ENCODE measurements at places on chromosomes 11 and 22.

DNA sequence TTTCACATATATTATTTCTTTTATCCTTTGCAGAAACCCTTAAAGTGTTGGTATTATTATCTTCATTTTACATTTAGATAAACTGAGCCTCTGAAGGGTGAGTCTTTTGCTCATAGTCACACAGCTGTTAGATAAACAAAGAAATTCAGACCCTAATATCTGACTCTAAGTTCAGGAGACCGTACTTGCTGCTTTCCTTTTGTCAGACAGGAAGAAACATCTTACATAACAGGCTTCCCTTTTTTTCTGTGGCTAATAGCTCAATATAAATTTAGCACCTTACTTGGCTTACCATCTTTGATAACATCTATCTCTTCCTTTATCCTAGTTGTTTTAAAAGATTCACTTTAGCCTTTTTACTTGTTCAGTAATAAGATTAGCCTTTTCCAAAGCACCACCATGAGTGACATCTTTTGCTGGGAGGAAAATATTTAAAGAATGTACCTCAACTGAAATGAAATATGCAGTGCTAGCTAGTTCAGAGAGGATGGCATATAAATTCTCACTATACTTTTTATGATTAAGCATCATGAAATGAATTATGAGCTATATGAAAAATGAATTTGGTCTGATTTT is 128.6 kb downstream of the WNT11 start:
- DNase-seq, result no peak

GRCh38 chr11:46387919-46388618 is 3.5 kb downstream of the CHRM4 start:
- DNase-seq, result no peak

DNA sequence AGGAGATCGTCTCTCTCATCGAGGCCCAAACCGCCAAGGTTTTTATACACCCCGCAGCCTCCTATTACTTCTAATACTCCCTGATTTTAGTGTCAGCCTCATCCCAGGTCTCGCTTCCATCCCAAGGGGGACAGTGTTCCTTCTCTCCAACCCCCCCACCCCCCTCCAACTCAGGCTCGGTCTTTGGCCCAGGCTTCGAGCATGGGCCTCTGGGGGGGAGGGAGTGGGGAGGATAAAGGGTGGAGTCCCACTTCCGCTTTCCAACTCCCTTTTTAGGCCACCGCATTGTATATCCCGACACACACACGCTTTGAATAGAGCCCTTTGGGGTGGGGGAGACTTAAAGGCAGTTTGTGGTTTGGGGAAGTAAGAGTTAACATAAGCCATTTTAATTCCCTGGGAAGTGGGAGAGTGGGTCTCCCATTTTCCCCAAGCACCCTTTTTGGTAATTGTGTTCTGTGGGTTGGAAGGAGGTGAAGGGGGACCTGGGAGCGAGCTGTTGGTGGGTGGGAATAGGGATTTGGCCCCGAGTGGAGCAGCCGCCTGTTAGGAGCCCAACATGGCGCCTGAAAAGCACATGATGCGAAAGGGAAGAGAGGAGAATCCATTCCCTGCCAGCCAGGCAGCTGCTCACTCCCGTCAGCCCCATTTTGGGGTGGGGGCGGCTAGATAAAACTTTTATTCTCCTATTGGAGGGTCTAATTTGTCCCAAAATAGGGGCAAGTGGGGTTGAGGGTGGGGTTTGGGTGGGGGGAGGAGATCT is 844 bp downstream of the PCF11 start:
- no peak for DNase-seq

- no peak for DNase-seq
Measured at GRCh38 chr11:86416494-86416893, 41.8 kb downstream of the CCDC81 start.

DNA sequence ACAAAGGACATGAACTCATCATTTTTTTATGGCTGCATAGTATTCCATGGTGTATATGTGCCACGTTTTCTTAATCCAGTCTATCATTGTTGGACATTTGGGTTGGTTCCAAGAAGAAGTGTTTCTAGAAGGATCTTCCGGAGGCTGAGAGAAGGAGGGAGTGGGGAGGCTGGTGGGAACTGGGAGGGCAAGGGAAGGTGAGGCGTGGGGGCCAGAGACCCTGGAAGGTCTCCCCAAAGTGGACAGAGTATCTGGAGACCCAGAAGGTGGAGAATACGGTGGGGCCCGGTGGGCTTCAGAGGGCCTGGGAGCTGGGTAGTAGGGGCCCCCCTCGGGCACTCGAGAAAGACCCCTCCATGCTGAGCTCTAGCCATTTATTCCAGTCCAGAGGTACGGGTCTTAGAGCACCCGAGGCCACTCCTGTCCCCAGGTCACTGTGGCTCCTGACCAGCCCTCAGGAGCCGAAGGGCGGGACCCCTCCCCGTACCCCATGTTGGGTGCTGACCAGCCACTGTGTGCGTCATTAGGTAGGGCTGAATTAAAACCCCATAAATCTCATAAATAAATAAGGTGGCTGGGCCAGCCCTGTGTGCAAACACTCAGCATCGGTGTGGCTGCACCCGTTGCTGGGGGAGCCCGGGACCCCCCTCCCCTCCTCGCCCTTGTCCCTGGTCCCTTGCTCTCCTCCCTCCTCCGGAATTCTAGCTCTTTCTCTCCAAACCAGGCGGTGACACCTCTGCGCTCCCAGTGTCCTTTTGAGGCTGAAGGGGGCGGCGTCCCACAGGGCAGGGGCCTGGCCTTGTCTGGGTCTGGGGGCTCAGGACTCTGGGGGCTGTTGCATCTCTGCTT is 38.8 kb upstream of the MUC5AC start:
- DNase-seq, result no peak

DNA sequence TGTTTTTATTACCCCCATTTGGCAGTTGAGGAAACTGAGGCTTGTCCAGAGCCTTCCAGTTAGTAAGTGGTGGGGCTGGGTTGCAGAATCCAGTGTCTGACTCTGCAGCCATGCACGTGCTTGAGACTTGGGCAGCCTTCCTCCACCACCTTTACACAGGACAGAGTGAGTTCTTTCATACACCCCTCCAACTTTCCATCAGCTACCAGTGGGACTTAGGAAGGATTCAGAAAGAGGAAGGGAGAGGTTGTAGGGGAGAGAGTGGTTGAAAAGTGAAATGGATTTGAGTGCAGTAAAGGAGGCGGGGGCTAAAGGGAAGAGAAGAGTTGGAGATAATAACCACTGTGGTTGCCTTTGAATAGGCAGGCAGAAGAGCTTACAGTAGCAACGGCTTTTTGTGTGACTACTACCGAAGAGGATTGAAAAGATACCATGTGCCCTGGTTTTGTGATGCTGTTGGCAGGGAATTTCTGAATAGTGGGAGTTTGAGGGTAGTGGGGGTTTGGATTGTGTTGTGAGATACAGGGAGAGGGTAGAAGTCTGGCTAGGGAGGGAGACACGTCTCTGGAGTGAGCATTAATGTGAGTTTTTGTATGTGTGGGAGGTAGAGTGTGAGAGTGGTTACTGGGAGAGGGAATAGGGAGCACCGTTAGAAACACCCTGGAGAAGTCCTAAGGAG is 1.7 kb downstream of the UVRAG start:
- no peak for DNase-seq

DNA sequence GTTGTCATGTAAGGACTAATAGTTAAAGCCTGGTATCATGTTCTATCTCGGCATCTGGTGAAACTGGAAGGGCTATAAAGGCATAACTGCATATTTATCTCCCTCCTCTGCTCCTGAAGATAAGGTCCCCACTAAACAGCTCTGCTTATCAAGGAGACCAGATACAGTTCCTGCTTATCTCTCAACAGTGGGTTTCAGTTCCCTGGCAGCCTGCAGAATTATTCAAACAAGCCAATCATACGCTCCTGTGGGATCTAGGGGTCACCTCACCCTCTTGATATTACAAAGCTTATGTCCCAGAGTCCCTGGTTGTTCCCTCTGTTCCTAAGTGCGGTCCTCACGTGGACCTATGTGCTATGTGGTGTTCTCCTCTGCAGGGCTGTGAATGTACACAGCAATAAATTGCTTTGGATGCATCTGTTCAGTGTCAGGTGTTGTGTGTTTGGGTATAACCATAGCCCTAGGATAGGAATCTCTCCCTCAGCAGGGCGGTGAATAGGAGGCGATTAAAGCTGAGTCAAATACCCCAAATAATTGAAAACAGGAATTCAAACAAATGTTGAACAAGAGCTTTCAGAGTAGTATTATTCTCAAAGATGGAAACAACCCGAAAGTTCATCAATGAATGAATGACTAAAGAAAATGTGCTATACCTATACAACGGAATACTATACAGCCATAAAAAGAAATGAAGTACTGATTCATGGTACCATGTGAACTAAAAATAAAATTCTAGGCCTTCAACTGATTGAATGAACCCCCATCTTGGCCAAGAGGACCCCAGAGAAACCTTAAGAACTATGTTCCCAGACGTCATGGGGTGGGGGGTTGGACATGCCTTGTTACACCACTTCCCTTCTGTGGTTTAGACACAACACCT is 3.1 kb upstream of the OOSP4A start:
- no peak for DNase-seq

GRCh38 chr22:21598302-21598701 is 30.8 kb downstream of the UBE2L3 start:
- DNase-seq, result no peak

- DNase-seq, result no peak
Measured at GRCh38 chr11:46363455-46364005, 16.3 kb downstream of the DGKZ start.

DNA sequence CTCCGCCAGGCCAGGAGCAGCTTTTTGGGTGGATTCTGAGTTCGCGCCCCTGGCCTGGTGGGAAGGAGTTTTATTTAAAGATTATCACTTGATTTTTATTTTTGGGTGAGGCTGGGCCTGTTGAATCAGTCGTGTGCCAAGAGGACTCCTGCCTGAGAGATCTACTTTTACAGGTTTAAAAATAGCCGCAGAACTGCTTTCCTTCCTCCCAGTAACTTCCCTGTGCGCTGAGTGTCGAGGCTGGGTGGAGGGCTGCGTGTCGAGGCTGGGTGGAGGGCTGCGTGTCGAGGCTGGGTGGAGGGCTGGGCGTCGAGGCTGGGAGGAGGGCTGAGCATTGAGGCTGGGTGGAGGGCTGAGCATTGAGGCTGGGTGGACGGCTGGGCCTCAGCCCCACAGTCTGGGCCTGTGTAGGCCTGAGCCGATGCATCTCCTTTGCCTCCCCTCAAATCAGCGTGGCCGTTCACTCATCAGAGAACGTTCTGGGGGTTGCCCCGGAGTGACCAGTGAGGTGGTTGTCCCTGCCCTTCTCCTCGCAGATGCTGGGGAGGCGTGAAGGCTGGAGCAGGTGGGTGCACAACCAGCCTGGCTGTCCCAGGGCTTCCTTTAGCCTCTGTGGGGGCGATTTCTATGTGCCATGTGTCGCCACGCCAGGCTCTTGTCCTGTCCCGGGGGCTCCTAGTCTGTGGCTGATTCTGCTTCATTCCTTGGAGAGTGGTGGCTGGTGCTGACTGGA is 30.1 kb downstream of the GRAMD4 start:
- DNase-seq, result no peak

GRCh38 chr11:94025690-94026394 is 4.7 kb downstream of the HEPHL1 start:
- DNase-seq, result no peak

DNA sequence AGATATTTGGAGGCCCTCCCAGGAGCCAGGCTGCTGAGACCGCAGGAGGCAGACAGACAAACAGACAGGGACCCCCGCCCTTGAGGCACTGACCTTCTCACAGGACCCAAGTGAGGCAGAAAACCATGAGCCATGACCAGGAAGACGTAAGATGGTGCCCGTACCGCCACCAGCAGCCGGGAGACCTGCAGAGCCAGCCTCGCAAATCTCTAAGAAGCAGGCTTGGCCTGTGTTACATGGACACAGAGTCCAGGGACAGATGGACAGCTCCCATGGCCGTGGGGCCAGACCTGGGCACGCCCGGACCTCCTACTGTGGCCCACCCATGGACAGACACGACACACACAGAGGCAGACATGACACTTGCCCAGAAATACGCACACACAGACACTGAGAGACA is 30.7 kb upstream of the TOLLIP start:
- DNase-seq, result no peak

DNA sequence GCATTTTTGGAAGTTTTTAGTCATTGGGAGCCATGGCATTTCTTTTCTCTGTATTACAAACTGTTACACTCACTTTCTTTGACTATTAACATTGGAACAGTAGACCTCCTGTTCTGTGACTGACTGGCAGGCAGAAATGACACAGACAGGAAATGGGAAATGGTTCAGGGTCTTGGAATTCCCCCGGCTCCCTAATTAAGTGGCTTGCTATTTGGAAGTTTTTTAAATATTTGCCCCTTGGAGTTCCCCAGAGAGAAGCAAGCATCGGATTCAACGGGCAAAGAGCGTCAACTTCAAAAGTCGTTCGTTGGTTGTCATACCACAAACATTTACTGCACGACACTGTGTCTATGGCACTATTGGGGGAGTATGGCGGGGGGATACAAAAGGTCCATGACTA is 1.1 kb upstream of the BIRC2 start:
- peak; percentile 88 for DNase-seq
